ENCODE measurements at places on chromosomes 1 and 21.
A peak's percentile ranks its signal among the peaks of the same experiment; 100 is the strongest.

DNA sequence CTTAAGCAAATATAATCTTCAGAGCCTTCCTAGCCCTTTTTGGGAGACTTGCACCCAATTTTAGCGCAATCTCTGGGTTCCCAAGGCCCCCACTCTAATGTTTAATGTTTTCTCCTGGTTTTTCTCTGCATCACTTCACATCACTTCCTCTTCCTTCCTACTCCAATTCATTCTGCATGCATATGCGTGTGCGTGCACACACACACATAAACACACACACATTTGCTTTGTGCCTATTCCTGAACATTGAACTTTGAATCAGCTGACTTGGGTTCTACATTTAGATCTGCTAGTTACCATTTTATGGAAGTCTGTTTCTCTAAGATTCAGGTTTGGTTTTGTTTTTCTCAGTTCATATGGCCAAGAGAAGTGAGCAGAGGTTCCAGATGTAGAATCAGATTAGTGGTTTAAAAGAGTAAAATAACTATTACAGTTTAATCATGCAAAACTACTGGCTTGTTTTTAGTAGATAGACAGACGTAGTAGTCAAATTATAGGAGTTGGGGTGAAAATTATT, 7.4 kb upstream of the EDEM3 start:
- no peak for DNase-seq

GRCh38 chr1:226772446-226773139, 33.5 kb upstream of the ITPKB start:
- no peak for DNase-seq

GRCh38 chr1:243732637-243733036, 117.4 kb downstream of the AKT3 start:
- DNase-seq: no peak

- no peak for DNase-seq
Observed at GRCh38 chr1:225768662-225769426, 8.8 kb upstream of the SRP9 start.

DNA sequence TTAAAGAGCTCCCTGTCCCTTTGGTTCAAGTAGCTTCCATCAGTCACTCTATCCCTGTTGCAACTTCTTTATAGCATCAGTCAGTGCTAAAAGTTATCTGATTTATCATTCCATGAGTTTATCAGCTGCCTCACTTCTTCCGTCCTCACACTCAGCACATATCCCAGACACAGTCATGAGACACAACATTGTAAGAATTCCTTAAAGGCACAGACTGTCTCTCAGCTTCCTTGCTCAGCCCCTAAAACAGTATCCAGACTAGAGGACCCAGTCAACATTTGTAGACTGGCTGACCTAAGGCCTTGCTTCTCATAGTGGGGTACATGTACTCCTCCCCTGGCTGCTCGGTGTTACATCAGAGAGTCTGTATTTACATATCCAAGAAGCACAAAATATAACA, 164.9 kb upstream of the ADGRL2 start:
- DNase-seq: peak; percentile 10

GRCh38 chr1:115975569-115976061, 698 bp upstream of the SLC22A15 start:
- DNase-seq: no peak

- DNase-seq: no peak
Observed at GRCh38 chr1:234661317-234661928, 51.4 kb upstream of the IRF2BP2 start.

GRCh38 chr1:50705699-50706098, 254.4 kb downstream of the FAF1 start:
- no peak for DNase-seq

GRCh38 chr1:191620883-191621282, 537.4 kb upstream of the RGS18 start:
- DNase-seq: no peak

GRCh38 chr1:240706150-240706935, 94.4 kb upstream of the GREM2 start:
- peak; percentile 82 for DNase-seq

GRCh38 chr1:44926311-44926781, 60.0 kb downstream of the EIF2B3 start:
- DNase-seq: peak; percentile 67

- DNase-seq: no peak
Observed at GRCh38 chr1:4044967-4045366, 144.9 kb upstream of the C1orf174 start.

GRCh38 chr1:10530756-10531495, 56.2 kb downstream of the PEX14 start:
- DNase-seq: peak; percentile 88

- no peak for DNase-seq
Observed at GRCh38 chr1:156602557-156602993, 1.3 kb upstream of the GPATCH4 start.

DNA sequence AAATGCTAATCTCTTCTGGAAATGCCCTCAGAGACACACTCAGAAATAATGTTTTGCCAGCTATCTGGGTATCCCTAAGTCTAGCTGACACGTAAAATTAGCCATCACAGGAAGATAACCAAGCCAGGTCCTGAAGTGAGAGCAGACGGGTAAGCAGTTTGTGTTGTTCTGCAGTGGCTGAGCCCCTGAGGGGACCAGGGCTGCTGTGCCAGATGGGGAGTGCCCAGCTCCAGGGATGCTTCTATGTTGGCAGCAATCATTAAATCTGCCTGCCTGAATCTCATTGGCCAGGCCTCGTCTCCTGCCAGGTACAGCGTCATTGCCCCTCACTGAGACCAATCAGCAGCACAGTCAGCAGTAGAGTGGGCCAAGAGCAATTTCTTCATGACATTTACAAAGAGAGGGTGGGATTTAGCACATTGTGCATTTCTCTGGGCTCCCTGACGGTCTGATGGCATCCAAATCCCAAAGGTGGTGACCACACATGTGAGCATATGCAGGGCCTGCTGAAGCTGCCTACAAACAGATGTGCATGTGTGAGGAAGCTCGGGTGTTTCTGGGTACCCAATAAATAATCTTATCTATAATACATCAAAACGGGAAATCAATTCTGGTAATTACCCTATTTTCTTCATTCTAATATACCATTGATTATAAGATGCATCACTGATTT, 58.7 kb upstream of the LRRN2 start:
- no peak for DNase-seq

GRCh38 chr1:183776731-183777130, 28.2 kb upstream of the RGL1 start:
- peak; percentile 74 for DNase-seq

GRCh38 chr1:98129491-98129890, 208.7 kb upstream of the DPYD start:
- DNase-seq: no peak

DNA sequence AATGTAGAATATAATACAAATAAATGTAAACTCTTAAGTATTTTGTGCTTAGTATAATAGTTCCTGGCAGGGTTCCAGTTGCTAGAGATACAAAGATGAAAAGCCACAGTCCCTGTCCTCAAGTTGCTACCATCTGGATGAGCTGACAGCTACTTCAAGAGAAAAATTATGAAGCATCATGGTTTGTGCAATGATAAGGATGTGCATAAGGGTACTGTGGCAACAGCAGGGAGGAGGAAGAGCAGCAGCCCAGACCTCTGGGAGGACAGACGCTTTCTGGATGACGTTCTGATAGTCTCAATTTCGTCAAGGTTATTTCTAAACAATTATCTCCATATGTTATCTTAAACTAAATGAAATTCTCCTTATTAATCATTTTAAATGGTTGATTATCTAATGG, 198.9 kb downstream of the NTNG1 start:
- DNase-seq: no peak

GRCh38 chr21:36419996-36420395, 34.8 kb downstream of the CHAF1B start:
- DNase-seq: peak; percentile 82

DNA sequence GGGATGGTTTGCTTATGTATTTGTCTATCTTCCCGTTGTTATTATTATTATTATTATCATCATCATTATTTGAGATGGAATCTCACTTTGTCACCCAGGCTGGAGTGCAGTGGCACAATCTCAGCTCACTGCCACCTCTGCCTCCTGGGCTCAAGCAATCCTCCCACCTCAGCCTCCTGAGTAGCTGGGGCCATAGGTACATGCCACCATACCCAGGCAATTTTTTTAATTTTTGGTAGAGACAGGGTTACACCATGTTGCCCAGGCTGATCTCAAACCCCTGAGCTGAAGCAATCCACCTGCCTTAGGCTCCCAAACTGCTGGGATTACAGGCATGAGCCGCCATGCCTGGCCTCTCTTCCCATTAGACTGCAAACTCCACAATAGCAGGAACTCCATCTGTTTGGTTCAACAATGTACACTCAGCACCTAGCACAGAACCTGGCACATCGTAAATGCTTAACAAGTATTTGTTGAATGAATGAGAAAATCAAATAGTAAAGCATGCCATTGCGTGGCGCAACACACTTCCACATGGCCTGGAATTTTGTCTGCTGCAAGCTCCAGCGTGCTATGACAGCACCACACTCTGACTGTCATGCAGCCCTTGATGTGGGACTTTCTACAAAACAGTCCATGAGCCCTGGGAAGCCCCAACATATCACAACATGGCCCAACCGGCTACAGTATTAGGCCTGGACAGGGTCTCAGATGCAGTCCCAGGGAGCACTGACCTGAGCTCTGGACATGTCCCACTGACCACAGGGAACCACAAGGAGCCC, 3.8 kb upstream of the TINAGL1 start:
- DNase-seq: peak; percentile 55

- no peak for DNase-seq
Observed at GRCh38 chr1:117392771-117393170, 25.5 kb downstream of the MAN1A2 start.

DNA sequence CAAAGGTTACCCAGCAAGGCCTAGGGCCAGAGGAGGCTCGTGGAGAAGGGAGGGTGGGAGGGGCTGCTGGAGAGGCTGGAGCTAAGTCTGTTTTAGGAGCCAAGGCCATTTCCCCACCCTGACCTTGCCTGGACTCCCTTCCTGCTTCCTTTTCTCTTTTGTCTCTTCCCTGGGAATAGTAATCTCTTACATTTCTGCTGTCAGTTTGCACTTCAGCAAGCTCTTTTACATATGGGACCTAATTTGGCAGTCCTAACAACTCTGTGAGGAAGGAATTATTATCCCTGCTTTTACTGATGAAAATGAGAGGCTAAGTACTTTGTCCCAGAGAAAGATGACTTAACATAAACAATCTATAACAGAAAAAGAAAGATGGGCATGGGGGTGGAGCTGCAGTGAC, 13.8 kb downstream of the OPTC start:
- DNase-seq: no peak

DNA sequence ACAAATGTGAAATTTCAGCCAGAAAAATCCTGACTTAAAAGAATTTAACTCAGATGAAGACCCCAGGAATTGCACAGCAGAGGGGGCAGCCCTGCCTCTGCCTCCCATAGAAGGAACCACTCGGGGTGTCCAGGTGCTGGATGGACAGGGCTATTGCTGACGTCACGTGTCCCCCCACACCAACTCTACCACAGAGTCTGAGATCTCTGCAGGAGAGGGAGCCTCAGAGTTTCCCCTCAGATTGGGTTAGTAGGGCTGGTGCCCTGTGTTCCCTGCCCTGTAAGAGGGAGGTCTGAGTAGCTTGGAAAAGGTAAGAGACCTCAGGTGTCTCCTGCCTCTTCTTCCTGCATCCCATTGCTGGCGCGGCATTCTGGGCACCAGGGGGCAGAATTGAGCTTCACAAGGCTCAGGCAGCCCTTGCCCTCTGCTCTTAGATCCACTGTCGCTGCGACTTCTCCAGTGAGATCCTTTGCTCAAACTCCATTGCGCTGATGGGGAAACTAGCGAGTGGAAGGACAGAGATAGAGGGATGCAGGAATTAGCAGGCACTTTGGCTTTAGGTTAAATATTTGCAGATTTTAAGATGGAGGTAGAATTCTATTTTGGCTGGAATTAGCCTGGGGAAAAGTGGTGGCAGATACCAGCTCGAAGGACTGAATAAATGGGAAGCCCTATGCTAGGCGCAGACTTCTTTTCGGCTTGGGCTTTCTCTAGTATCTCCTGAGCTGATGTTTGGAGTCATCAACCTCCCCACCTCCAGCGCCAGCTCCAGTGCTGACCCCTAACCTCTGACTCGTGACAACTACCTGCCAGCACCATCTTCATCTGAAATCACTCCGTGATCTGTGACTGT, 42.8 kb upstream of the DMBX1 start:
- DNase-seq: peak; percentile 57

DNA sequence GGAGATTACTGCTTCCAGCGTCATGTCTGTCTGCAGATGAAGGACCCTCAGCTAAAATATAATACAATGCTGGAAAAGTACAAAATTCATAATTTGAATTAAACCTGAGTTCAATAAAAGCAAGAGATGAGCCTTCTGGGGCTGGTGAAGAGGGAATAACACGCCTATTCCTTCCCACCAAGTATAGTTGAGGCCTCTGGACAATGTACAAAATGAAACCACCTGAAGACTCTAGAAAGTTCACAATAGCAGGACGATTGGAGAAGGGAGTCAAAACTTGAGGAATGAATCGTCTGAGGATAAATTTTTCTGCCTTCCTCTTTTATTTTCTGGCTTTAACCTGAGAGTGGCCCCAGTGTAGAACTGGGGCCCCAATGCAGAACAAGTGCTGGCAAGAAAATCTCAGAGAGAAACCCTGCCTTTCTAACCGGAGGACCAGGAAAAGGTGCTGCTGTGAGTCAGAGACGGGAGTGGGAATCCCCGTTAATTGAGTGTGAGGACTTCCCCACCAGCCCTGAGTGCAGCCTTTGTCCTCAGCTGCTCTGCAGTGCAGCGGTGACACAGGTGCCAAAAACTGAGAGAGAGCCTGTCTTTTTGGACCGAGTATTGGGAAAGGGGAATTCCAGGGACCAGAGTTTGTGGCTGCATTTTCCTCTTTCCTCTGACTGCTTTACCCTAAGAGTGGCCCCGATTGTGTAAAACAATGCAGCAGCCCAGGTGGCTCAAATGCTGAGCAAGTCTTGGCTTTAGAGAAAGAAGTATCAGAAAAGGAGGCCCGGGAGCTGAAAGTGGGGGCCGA, 264.9 kb downstream of the DYRK1A start:
- DNase-seq: no peak

DNA sequence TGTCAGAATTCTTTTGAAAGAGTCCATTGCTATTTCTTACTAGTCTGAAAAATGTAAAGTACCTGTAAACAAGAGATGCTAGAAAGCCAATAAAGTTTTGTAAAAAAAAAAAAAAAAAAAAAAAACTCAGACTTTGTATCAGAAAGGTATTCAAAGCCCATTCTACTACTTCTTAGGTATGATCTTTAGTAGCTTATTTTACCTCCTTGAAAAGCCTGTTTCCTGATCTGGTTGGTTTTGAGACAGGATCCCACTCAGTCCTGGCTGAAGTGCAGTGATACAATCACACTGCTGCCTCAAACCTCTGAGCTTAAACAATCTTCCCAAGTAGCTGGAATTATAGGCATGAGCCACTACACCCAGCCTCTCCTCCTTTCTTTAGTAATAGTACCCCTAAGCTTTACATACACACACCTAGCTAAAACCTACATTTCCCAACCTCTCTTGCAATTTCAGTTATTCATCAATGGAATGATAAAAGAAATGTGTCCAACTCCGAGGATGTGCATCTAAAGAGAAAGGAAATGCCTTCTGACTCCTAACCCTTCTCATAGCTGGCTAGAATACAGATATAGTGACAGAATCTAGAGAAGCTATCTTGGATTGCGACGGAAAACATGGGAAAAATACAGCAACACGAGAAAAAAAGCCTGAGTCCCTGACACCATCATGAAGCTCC, 30.6 kb downstream of the EPS15 start:
- peak; percentile 6 for DNase-seq

All from fibroblast of skin of right biceps (primary cell).